ENCODE measurements at places on chromosomes 6 and 20. TPM values are rescaled to one million over a fixed set of nuclear protein-coding genes. Genes with fewer than 3 reads are reported as not detected.

The CTCFL gene
- total RNA-seq, result not detected

The TREML1 gene
- not detected for total RNA-seq

The ISM1 gene
- not detected for total RNA-seq

GRCh38 chr20:62019144-62019805 lies 46.4 kb downstream of the TAF4 start:
- no peak for DNase-seq

DNA sequence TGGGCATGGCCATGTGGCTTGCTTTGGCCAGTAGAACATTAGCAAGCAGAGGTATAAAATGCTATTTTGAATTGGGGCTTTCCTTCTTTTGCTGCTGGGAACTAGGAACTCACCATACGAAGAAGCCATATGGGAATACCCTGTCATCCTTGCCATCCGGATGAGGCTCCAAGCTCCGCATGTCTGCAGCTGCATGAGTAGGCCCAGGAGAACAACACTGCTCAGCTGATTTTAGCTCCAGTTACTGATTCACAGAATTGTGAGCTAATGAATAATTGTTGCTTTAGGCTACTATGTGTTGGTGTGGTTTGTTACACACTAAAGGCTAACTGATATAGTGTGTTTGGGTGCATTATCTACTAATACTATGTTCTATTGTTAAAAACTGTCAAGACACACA lies 2.7 kb upstream of the PLCB4 start:
- DNase-seq, result peak; percentile 96

GRCh38 chr6:28124971-28125353 lies 553 bp downstream of the ZSCAN16 start:
- no peak for DNase-seq

DNA sequence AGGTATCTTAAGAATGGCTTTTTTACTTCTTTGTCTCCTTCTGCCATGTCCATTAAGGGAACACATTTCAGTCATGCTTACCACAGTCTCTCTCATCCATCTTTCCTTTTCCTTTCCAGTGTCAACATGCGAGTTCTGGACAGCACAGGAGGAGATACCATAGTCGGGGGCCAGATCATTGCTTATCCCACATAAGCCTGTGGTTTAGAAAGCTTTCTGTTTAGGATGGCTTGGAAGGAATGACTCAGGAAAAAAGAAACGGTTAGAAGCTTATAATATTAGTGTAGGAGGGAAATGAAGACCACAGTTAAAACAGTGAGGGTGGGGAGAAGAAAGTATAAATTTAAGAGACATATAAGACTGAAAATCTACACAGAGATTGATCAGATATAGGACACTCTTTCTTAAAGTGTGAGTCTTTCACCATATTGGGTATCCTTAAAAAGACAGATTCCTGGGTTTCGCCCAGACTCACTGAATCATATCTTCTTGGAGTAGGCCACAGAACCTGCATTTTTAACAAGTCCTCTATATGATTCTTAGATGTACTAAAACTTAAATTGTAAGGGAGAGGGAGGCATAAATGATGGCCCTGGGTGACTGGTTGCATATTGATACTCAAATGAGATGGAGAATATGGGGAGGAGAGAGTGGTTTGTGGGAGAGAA lies 36.1 kb downstream of the DSE start:
- DNase-seq, result no peak

DNA sequence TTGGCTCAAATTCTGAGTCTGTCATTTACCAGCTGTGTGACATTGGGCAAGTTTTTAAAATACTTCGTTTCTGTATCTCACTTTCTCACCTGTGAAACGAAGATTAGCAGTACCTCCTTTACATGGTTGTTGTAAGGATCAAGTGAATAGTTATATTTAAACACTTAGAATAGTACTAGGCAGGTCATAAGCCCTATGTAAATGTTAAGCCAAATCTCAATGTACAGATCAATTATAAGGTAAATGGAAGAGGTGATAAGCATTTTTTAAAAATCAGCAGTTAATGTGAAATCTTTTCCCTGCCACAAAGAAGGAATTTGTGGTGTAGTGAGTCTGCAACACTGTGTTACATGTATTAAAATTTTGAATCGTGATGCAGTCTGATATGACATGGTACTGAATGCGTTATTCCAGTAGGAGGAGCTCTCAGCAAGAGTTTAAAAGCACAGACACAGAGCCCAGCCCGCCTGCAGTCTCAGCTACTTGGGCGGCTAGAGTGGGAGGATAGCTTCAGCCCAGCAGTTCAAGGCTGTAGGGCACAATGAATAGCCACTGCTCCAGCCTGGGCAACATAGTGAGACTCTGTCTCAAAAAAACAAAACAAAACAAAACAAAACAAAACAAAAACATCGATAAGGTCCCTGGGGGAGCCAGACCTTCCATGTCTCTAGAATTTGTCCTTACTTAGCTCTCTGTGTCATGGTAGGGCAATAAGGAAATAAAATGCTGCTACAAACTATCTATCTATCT lies 46.0 kb downstream of the GTF2H5 start:
- DNase-seq, result peak; percentile 72

DNA sequence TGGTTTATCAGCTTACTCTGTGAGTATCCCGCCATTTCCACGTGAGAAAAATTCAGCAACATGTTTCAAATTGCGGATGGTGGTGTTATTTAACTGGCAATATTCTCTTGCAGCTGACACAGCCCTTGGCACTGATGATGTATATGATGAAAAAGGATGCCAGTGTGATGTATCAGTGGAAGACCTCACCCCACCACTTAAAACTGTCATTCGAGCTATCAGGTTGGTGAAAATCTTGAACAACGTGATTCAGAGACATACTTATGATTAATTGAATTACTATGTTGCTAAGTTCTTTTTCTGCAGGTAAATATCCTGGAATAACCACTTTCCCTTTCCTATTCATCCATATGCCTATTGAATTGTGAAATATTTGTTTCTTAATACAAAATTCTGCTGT lies 55.7 kb downstream of the KHDC1L start:
- no peak for DNase-seq

GRCh38 chr6:137866200-137866913 lies 702 bp upstream of the TNFAIP3 start:
- no peak for DNase-seq

- no peak for DNase-seq
Measured at GRCh38 chr6:111832833-111833418, 40.3 kb downstream of the FYN start.

DNA sequence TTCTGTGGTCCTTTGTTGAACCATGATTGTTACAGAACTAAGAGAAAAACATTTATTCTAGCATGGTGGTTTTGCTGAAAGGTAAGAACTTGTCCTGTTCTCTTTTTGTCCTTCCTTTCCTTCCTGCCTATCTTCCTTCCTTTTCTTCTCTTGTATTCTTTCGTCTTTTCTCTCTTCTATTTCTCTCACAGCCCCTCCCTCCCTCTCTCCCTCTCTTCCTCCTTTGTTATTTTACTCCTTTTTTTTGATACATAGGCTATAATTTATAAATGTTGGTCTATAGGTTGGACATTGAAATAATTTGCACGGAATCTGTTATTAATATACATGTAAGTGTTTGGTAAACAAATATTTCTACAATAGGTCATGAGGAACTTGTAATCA lies 18.6 kb downstream of the ADGRB3 start:
- no peak for DNase-seq

GRCh38 chr6:44333942-44334341 lies 8.5 kb upstream of the SPATS1 start:
- DNase-seq, result no peak

DNA sequence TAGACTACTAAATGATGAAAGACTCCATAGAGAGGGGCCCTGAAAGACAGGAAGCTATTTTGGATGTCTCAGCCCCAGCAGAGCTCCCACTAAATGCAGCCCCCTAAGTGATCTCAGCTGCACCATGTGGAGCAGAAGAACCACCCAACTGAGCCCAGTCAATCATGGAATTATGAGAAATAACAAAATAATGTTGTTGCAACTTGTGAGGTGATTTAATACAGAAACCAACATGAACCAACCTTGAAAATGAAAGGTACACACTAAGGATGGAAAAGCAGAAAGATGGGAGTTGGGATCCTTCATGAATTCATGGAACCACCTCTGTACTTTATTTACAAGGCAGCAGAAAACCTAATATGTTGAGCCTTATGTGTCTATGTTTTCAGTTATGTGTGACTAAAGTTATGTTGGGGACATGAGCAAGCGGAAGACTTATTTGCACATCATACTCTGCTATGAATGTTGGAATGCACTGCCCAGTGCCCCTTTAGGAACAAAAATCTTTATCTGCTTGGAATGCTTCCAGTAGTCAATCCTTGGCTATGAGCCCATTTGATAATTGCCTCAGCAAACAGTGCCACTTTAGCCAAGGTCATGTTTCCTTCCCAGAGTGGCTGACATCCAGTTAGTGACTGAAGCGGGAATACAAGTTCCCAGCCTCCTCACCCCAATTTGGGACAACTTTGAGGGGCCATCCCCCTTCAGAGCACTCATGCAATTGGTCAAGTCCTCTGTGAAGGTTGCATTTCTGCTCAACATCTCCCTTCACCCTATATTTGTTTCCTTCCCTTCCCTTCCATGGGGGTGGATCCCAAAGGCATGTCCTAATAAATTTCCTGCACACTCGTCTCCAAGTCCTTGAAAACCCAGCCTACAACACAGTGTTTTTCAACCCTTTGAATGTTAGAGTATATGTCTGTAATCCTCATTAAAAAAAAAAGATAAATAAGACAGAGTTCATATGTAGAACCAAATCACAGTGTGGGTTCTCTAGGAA lies 18.4 kb downstream of the TP53RK start:
- DNase-seq, result no peak

DNA sequence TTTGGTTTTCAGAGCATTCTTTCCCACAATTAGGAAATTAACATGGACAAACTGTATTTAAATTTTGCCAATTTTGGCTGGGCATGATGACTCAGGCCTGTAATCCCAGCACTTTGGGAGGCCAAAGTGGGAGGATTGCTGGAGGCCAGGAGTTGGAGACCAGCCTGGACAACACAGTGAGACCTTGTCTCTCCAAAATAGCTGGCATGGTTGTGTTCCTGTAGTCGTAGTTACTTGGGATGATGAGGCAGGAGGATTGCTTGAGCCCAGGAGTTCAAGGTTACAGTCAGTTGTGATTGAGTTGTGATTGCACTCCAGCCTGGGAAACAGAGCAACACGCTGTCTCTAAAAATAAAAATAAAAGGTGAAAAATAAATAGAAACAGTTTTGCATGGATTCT lies 15.0 kb downstream of the PANK2 start:
- DNase-seq, result no peak

- DNase-seq, result peak; percentile 23
Measured at GRCh38 chr6:3325210-3325609, 66.5 kb downstream of the PSMG4 start.

DNA sequence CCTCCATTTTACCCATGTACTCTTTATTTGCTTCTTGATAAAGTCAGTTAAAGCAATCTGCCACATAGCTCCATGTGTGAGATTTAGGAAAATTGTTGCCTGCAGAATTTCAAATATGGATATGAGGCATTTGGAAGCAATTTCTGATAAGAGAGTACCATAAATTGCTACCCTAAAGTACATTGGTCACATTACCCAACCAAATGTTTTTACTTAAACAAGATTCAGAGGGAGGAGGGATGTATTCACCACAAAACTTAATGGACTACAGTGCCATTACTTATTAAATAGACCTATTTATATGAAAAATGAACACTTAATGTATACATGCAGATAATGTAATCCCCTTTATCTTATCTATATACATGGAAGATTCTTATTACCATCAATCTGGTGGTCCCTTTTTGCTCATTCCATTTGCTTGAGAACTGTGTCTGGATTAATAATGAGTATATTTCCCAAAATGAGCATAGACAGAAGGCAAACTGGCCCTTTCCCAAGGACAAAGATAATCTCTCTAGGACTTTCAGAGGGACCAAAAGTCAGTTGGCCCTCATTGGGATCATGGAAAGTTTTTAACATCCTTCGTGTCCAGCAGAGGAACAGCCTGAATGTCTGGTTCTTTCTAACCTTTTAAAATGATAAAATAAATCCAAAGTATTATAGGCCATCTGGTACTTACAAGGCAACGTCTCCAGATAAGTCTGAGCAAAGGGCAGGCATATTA lies 526.4 kb downstream of the CBLN4 start:
- DNase-seq, result no peak

GRCh38 chr6:117548797-117549301 lies 53.5 kb downstream of the GOPC start:
- DNase-seq, result peak; percentile 94

DNA sequence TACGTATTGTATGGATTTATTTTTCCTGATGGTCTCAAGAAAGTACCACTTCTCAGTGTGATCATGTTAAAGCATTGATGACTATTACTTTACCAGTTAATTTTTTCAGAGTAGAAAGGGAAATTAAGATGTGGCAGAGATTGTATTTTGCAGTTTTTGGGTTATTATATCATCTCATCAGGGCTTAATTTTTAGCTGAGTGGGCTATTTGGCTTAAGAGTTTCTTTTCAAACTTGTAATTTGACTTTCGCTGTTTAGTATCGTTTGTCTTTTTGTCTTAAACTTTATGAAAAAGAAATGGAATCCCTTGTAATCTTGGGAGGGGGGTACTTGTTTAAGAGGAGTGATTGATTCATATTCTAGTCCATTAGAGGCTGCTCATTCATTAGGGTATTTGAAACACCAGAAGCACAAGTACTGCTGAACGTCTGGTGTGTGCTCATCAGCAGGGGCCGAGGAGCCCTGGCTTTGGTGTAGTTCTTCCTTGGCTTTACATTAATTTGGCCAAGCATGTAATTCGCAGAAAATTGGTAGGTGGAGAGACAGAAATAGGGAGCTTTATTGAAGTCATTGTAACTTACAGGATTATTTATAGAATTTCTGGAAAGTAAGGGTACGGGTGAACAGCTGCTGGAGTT lies 112.4 kb downstream of the TIAM2 start:
- no peak for DNase-seq
